ENCODE measurements at places on chromosomes 11 and 22. TPM values are rescaled to one million over a fixed set of nuclear protein-coding genes. Genes with fewer than 3 reads are reported as not detected.

GRCh38 chr22:43945632-43946383, 9.4 kb upstream of the SAMM50 start:
- DNase-seq = no peak

GRCh38 chr11:92915551-92915950, 53.9 kb upstream of the MTNR1B start:
- DNase-seq = no peak

DNA sequence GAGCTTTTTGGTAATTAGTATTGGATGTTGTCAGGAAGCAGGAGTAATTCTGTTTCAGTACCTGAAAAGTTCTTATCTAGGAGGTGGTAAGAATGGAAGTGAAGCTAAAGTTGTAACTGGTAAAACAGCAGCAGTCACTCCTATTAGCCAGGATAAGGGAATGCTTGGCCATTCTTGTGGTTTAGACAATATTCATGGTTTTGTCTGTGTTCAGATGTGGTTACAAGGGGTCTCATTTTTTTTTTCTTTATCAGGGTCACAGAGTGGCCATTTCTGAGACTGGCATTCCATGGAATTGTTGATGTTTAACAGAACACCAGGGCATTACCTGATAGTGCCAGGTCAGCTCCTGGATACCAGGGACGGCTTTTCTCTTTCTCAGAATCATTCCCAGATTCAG, 23.8 kb downstream of the TAF1D start:
- DNase-seq = no peak

Gene DEAF1
- total RNA-seq = 40.4 TPM

DNA sequence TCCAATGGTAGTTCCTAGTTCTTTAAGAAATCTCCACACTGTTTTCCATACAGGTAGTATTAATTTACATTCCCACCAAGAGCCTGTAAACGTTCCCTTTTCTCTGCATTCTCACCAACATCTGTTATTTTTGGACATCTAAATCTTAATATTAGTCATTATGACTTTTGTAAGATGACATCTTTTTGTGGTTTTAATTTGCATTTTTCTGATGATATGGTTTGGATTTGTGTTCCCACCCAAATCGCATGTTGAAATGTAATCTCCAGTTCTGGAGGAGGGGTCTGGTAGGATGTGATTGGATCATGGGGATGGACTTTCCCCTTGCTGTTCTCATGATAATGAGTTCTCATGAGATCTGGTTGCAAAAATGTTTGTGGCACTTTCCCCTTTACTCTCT, 89.0 kb downstream of the MUC15 start:
- no peak for DNase-seq

Gene NXPE2
- total RNA-seq = not detected

GRCh38 chr11:106031202-106031810, 9.3 kb upstream of the MSANTD4 start:
- peak; percentile 61 for DNase-seq

- no peak for DNase-seq
These were observed 862 bp upstream of the CENATAC start for GRCh38 chr11:118996926-118997626.

- no peak for DNase-seq
These were observed 31.3 kb downstream of the CARD18 start for GRCh38 chr11:105108247-105108646.

Measured in epithelial cell of proximal tubule (primary cell).